ENCODE measurements at places on chromosomes 7 and 10.

GRCh38 chr7:106964466-106964865 is 80.0 kb upstream of the PRKAR2B start:
- DNase-seq: no peak

DNA sequence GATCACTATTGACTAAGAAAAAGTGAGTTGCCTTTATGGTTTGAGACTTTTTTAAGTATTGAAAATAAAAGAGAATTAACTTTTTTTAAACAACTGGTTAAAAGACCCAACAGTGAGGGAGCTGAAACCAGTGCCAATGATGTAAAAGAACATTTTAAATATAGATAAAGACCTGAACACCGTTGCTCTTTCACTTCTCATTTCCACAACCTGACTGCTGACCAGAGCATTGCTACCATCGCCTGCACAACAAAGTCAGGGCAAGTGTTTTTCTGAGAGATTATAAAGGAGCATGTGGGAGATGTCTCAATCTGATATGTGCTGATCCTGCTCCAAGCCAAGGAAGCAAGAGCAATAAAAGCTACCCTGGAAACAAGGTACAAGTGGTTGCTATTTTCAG is 34.7 kb downstream of the IMMP2L start:
- DNase-seq: no peak

DNA sequence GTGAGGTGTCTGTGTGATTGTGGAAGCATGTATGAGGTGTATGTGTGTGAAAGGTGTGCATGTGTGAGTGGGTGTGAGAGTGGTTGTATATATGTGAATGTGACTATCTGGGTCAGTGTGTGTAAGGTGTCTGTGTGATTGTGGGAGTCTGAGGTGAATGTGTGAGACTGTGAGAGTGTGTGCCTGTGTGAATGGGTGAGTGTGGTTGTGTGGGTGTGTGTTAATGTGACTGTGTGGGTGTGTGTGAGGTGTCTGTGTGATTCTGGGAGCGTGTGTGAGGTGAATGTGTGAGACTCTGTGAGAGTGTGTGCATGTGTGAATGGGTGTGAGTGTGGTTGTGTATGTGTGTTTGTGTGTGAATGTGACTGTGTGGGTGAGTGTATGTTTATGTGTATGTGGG is 385.1 kb downstream of the TCERG1L start:
- DNase-seq: no peak

DNA sequence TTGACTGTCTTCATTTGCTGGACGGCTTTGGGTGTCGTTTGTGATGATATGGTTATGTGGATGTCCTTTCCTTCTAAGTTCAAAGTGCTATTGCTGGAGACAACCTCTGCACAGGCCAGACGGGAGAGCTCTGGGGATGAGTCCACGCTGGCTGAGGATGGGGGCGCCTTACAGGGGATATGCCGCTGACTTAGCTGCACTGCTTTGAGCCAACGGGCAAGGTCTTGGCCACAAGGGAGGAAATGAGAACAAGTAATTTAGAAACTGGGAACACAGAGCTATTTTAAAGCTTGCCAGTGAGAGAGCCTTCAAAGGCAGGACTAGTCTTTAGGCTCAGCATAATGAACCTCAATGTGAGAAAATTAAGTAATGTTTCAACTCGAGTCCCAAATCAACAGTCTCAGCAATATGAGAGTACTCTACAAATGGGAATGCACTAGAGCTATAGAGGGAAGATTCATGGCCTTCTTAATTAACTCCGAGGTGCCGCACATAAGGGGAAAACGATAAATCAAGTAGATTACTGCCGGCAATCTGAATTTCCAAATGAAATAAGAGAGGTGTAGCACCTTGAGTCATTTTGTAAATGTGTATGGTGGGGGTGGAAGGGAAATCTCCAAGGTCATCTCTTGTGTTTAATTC is 209.3 kb downstream of the JAZF1 start:
- DNase-seq: no peak

DNA sequence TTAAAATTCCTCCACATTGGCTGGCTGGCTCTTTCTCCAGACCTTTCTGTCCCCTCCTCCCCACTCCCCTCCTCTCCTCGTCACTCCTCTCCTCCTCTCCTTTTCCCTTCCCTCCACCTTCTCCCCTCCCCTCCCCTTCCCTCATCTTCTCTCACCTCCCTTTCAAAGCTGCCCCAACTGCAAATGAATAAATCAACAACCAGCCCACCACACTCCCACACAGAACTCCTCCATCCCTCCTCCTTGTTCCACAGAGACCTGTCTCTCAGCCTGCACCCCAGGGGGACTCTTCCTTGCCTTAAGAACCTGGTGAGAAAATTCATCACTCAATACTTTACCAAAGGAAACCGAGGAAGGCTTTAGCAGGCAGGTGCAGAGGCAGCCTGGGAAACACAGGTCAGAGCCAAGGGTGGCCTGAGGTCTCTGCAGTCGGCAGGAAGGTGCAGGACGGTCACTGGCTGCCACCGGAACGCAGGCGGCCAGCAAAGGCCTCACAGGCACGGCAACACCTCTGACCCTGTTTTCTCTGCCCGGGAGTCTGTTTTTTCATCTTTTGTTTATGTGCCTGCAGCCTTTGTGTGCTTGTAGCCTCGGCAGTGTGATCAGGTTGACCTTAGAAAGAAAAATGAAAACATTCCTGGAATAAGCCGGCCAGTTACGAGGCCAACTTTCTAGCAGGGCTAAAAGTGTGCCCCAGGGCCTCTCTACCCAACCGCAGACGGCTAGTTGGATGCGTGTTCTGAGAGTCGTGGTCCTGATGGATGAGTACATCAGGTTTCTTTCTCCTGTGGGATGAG is 207.6 kb upstream of the KLF6 start:
- no peak for DNase-seq

DNA sequence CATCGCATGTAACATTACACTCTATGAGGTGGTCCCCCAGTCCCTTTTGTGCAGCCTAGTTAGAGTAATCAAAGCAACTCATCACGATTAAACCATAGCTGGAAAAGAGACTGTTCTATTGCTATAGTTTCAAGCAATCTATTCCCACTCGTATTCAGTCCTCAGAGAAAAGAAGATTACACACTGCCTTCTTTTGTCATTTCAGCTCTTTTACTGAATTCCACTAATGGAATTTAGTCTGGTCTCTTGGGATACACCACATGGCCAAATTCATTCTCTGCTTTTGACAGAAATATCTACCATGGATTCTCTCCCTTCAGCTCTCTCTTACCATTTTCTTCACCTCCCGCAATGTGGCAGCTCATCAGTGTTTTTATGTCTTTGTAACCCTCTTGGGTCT is 108.9 kb upstream of the HDAC9 start:
- DNase-seq: no peak
